CD4-positive, alpha-beta T cell treated with Interleukin-15 for 4 hours (primary cell): ENCODE measurements at places on chromosomes 16 and 17.

DNA sequence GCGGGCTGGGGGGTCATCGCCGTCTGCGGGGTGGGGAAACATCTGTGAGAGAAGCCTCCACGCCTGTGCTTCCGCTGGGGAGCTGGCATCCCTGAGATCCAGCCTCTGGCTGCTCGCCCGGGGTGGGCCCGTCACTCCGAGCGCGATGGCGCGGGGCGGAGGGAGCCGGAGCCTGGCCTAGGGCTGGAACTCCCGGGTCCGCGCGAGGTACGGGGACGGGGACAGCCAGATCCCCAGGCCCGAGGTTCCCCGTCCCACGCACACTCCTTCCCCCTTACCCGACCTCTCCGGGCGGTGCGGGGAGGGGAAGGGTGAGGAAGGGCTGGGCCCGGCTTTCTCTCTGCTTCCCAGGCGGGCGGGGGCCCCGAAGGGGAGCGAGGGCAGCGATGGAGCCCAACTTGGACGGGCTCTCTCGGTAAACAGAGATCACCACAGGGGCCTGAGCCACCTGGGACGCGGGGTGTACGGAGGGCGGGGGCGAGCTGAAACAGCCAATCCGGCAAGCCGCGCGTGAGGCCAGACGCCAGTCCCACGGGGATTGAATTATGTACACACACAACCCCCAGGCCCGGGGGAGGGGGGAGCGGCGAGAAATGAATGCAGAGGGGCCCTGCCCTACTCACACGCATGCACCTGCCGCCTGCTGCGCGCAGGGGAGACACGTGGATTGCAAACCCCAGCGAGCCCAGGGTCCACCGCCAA, at the start of gene SLC16A11:
Gene SLC16A11, minus strand, starts transcription at position 596 of the 702 bp plus-strand sequence. Its CDS starts 579 bp downstream, at position 17.
- no peak for DNase-seq

DNA sequence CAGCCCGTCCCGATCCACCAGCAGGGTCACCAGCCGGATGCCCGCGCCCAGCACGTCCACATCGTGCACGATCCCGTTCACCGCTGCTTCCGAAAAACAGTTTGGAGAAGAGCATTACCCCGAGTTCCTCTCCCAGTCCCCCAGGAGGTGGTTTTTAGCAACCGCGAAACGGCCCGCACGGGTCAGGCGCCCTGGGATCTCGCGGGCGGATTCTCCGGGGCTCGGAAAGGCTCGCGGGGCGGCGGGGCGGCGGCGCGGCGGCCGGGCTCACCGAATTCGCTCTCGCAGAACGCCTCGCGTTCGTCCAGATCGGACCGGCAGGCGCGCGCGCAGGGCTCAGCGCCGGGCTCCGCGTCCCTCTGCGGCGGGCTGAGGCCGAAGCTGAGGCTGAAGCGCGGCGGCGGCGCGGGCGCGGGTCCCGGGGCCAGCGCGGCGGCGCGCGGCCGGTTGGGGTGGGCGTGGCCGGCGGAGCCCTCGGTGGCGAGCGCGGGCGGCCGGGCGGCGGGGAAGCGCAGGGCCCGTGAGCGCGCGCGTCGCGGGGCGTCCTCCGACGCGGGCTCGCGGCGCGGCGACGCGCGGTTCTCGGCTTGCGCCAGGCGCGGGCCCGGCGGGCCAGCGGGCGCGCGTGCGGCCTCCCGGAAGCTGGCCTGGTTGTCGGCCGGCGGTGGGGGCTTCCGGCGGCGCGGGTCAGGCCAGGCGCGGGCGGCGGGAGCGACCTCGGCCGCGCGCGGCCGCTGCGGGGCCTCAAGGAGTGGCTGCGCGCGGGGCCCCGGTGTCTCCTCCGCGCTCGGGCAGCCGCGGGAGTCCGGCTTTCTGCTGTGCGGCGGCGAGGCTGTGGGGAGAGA, 2.9 kb downstream of the C17orf58 start:
- peak; percentile 57 for DNase-seq

DNA sequence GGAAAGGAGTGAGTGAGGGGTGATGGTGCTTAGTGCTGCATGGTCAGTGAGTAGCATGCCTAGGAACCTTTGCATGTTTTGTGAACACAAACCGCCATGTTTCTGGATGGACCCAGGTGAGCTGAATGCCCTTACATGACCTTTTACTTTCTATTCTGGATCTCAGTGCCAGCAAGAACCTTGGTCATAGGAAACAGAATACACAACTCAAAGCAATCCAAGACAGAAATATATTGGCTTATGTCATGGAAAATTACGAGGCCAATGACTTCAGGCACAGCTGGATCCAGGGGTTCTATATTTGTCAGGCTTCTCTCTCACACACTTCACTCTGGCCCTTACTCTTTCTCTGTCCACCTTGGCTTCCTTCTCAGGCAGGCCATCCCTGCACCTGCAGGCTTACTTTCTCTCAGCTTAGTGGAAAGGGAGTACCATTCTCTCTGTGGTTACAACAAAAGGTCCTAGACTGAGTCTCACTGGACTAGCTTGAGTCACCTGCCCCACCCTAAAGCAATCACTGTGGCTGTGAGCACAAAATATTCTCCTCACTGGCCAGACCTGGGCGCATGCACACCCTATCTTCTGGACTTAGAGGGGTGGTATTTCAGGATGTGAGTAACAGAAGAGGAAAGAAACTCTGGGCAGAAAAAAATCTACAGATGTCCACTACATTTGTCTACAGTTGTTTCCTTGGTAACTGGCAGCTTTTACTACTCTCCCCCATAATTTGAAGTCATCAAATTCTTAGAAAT, 20.4 kb upstream of the CPNE2 start:
- DNase-seq, result no peak

- DNase-seq, result no peak
Observed at GRCh38 chr16:75929046-75929445, 202.8 kb upstream of the CPHXL start.

DNA sequence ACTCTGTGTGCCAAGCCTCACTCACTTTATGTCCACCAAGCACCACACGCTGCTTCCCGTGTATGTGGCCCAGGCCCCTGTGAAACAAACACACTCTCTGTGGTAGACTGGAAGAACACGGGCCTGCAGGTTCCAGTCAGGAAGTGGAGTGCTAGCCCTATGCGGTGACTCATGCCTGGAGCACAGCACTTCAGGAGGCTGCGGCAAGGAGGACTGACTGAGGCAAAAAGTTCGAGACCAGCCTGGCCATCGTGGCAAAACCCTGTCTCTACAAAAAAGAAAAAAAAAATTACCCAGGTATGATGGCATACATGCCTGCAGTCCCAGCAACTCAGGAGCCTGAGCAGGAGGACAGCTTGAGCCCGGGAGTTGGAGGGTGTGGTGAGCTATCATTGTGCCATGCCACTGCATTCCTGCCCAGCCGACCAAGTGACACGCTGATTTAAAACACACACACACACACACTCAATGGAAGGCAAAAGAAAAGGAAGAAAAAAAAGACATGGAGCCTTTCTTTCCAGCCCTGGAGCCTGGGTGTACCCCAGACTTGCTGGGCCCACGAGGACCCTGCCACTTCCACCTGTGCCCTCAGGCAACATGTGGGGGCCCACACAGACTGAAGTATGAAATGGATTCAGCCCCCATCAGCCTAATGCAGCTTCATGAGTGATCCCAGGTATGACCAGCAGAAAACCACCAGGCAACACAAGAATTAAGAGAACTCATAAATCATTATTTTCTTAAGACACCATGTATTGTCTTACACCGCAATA, 126.6 kb downstream of the ANKRD11 start:
- DNase-seq, result peak; percentile 54

- DNase-seq, result no peak
Observed at GRCh38 chr17:56076980-56077379, 76.3 kb upstream of the ANKFN1 start.

- DNase-seq, result no peak
Observed at GRCh38 chr16:54538276-54538675, 251.7 kb upstream of the IRX3 start.

DNA sequence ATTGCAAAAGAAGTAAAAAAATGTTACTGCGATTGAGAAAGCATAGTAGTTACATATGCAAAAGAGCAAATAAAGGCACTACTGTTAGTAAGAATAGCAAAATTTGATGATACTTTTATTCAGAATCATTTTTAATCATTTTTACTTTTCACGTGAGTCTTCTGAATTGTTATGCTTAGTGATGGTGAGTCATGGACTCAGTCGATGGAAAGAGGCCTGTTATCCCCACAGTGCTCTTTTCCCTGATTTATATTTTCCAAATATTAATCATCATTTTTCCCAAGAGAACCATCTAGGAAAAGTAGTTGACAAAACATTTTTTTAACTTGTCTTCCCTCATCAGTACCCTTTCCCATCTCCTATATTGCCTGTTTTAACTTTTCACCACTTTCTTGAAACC, 181.1 kb downstream of the CHD9 start:
- DNase-seq, result no peak

- DNase-seq, result no peak
Observed at GRCh38 chr17:78769196-78769773, 12.8 kb downstream of the CYTH1 start.

DNA sequence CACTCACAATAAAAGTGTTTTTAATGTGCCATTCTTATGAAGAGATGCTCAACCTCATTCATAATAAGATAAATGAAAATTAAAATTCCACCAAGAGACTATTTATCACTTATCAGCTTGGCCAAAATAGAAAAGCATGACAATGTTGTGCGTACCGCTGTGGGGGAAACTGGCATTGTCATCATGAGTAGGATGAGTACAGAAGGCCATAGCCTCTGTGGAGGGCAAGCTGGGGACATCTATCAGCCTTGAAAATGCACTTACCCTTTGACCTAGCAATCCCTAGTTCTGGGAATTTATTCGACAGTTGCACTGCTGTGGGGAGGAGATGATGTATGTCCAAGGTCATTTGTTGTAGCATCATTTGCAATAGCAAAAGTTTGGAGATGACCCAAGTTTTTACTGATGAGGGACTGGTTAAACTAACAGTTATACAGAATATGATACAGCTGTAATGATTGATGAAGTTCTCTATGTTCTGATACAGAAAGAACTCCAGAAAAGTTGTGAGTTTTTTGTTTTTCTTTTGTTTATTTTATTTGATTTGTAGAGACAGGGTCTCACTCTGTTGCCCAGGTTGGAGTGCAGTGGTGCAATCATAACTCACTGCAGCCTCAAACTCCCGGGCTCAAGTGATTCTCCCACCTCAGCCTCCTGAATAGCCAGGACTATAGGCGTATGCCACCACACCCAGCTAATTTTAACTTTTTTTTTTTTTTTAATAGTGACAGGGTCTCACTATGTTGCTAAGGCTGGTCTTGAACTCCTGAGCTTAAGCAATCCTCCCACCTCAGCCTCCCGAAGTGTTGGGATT, 13.7 kb upstream of the PRKCB start:
- DNase-seq, result no peak

DNA sequence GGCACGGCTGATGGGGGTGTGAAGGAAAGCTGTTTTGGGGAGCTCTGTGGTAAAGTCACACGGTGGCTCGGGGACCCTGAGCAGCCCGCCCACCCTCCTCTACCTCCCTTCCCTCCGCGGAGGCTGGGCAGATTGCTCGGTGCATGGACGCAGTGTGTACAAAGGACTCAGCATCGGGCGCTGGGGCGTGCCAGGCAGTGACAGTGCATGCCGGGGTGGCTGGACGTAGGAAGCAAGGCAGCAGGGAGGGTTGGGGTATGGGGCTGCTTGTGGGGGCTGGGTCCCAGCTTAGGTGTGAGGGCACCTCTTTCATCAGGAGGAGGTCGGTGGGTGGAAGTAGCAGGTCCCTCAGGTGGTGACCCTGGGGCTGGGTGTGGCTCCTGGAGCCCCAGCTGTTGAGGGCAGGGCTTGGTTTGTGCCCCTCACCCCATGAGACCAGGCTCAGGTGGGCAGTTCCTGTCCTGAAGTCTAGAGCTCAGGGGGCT, 159.9 kb upstream of the GSE1 start:
- no peak for DNase-seq

GRCh38 chr17:81245665-81246342, 6.7 kb downstream of the NDUFAF8 start:
- no peak for DNase-seq

- no peak for DNase-seq
Observed at GRCh38 chr17:65365169-65365568, 196.3 kb downstream of the AXIN2 start.

- no peak for DNase-seq
Observed at GRCh38 chr17:42682722-42683403, 532 bp downstream of the CNTNAP1 start.

DNA sequence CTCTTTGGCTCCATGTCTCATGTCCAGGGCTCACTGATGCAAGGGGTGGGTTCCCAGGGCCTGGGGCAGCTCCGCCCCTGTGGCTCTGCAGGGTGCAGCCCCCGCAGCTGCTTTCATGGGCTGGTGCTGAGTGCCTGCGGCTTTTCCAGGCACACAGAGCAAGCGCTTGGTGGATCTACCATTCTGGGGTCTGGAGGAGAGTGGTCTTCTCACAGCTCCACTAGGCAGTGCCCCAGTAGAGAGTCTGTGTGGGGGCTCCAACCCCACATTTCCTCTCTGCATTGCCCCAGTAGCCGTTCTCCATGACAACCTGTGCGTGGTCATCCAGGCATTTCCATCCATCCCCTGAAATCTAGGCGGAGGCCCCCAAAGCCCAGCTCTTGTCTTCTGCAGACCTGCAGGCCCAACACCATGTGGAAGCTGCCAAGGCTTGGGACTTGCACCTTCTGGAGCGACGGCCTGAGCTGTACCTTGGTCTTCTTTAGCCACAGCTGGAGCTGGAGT, 5.2 kb downstream of the IL32 start:
- DNase-seq, result no peak

GRCh38 chr17:47889734-47890529, 6.1 kb upstream of the SP2 start:
- peak; percentile 91 for DNase-seq

DNA sequence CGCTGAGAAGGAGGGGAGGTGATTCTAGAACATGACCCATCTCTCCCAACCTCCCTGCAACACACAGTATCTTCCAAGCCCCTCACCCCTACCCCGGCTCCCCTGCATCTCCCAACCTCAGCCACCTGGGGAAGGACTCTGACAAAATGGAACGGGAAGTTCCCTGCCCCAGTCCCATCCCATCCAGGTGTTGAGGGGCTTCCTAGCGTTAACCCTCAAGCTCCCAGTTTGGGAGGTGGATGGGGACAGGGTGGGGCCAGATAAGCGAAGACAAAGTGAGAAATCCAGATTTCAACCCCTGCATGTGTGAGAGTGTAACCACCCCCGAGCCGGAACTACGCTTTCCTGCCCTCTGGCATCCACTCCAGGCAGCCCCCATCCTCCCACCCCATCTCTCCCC, 1.8 kb downstream of the ZSCAN10 start:
- no peak for DNase-seq

DNA sequence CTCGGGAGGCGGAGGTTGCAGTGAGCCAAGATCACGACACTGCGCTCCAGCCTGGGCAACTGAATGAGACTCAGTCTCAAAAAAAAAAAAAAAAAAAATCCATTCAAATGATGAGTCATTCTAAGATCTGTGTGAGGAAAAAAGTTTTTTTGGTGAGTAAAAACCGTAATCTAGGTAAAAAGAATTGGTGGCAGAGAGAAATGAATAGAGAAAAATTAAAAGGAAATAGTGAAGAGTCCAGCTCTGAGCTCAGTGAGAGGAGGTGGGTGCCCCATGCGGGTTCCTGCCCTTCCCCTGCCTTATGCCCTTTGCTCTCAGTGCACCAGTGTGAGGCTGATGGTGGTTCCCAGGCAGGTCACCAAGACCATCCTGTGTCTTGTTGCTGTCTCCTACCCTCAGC, 20.9 kb downstream of the GAN start:
- DNase-seq, result no peak
